ENCODE measurements at places on chromosomes 16 and 17.
A peak's percentile ranks its signal among the peaks of the same experiment; 100 is the strongest.

DNA sequence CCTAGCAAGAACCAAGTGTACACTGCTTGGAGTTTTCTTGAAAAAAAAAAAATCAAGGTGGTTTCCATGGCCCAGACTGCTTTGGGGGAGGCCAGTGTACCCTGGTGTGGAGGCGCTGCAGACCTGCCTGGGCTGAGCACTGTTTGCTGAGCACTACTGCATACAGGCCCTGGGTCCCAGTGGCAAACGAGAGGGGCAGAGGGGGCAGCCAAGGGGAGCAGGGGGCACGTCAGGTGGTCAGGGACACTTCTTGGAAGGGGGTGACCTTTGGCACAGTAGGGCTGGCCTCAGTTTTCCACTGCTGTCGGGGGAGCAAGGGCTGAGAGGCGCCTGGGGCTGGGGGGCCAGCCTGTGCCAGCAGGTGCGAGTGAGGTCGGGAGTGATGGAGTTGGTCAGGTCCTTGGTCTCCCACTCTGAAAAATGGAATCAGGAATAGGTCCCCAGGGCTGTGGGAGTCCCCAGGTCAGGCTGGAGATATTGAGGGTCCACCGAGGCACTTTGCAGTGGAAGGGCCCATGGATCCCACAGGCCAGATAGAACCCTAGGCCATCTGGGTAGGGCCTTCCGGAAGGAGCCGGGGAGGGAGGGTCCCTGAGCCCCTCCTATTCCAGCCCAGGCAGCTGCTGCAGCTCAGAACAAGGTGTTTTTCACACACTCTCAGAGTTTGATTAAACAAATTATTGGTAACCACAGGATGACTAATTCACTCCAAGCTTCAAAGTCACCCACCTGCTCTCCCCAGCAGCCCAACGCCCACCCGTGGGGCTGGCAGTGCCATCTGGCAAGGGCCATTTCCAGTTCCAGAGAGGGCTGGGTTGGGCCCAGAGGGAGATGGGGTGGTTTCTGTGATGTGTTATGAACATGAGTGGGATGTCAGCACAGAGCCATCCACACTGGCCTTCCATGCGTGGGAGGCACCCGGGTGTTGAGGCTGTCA lies 3.5 kb downstream of the ZFPM1 start:
- peak; percentile 58 for DNase-seq

GRCh38 chr17:33966410-33967059 lies 288.6 kb upstream of the CCL2 start:
- DNase-seq, result no peak

GRCh38 chr17:17071531-17072360 lies 29.5 kb downstream of the MPRIP start:
- no peak for DNase-seq

GRCh38 chr16:22660441-22661160 lies 149.9 kb downstream of the NPIPB5 start:
- DNase-seq, result no peak

All from NAMALWA (cell line).